ENCODE measurements at places on chromosomes 11 and 22.

GRCh38 chr11:13094930-13095687 lies 86.0 kb downstream of the RASSF10 start:
- no peak for DNase-seq

DNA sequence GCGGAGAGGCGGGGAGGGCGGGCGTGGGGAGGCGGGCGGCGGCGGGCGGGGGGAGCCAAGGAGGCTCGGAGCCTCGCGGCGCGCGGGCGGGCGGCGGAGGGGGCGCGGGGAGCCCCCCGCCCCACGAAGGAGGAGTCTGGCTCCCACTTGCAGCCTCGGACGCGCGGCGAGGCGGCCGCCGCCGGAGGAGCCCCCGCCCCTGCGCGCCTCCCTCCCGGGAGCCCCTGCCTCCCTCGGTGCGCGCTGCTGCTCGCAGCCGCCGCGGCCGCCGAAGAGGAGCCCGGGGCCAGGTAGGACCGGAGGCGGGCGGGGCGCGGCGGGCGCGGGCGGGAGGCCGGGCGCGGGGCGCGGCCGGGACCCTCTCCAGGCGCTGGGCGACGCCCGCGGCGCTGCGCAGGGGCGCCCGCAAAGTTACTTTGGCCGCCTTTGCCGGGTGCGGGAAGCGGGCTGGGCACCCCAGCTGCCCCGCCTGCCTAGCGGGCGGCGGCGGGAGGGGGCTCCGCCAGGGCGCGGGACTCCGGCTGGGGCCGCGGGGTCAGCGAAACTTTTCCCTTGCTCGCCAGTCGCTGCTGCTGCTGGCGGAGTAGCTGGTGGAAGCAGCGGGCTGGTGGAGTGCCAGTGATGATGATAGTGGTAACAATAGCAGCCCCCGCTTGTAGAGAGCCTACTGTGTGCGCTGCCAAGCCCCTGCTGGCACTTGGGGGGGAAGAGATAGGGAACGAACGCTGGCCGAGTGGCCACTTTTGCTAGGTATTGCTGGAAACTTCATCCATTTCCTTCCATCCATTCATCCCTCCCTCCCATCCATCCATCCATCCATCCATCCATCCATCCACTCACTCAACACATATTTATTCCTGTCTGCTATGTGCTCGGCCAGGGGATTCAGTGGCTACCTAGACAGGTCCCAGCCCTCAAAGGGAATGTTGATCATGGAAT lies at the start of gene MPPED1:
MPPED1 (plus strand) TSS at position 146 of the 939 bp plus-strand sequence. CDS start 12,972 bp downstream, outside the sequence.
- DNase-seq, result no peak

DNA sequence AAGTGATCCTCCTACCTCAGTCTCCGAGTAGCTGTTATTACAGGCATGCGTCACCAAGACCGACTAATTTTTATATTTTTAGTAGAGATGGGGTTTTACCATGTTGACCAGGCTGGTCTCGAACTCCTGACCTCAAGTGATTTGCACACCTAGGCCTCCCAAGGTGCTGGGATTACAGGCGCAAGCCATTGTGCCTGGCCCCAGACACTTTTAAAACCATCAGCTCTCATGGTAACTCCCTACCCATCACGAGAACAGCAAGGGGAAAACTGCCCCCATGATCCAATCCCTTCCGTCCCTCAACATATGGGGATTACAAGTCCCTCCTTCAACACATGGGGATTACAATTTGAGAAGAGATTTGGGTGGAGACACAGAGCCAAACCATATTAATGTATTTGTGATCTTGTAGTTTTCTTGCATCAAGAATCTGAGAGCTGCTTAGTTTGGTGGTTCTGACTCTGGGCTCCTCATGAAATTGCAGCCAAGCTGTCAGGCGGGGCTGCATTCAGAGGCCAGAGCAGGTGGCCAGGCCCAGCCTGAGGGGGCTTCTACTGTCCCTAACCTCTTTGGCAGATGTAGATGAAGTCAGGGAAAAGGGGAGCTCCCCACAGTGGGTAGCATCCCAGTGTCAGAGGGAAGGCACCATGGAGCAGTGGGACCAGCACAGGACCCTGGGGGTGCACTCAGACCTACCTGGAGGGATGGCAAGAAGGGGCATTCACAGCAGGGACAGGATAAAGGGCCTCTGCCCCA lies 31.2 kb upstream of the PRAME start:
- DNase-seq, result no peak

DNA sequence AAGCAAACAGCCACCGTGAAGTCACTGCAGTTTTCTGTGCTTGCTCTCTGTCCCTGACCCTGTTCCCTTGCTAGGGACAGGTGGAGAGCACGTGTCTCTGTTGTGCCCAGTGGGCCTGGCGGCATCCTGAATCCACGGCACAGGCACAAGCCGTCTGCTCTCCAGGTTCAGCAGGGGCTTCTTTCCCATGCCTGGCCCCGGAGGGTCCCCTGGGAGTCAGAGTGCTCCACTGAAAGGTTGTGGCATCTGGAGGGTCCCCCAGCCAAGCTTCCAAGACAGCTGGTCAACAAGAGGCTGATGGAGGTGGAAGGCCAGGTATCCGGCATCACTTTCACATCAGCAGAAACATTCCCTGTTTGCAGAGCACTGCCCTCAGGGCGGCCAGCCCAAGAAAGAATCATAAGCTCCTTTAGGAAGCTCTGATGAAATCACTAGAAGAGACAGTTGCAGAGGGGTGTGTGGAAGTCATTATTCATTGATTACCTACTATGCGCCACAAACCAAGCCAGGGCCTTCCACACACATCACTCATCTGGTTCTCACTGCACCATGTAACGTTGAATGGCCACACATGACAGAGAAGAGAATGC lies 346.4 kb upstream of the B3GAT1 start:
- DNase-seq, result no peak

- DNase-seq, result peak; percentile 42
Measured at GRCh38 chr11:46298699-46299433, 21.4 kb downstream of the CREB3L1 start.
